ENCODE measurements at places on chromosomes 4 and X.

GRCh38 chr4:56698329-56698728 is 17.2 kb upstream of the HOPX start:
- DNase-seq: no peak

DNA sequence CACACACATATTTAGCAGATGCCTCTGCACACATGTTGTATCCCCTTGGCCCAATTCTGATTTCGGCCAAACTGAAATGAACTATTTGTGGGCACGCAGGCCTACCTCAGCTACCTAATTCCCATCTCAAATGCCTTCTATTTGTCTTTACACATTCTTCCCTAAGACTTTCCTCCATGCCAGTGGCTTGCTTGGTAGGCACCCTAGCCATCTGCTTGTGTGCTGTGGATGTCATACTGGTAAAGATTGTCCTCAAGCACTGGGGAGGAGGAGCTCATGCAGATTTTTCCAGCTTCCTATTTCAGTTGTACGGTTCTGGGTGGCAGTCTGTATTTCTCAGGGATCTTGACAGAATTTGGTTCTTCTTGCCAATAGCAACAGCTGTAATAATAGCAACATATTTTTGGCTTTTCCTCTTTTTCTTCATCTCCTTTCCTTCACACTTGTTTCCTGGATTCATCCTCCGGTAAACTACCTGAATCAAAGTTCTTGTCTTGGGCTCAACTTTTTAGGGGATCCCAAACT is 514.3 kb downstream of the ADGRL3 start:
- no peak for DNase-seq

DNA sequence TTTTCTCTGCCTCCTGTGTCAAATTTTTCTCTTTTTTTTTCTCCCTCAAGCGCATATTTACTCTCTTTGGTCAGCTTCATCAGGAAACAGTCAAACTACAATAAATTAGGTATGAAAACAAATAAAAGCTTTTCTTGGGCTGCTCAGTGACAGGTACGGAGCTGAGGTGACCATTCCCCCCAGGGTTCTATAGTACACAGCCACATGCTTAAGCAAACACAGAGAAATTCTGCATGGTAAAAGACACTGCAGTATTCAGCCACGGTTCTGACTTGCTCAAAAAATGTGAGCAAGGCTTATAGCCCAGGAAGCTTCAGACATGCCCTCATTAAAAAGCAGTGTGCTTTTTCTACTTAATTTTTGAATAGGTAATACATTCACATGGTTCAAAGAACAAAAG is 138.5 kb downstream of the GRIA3 start:
- DNase-seq: no peak

DNA sequence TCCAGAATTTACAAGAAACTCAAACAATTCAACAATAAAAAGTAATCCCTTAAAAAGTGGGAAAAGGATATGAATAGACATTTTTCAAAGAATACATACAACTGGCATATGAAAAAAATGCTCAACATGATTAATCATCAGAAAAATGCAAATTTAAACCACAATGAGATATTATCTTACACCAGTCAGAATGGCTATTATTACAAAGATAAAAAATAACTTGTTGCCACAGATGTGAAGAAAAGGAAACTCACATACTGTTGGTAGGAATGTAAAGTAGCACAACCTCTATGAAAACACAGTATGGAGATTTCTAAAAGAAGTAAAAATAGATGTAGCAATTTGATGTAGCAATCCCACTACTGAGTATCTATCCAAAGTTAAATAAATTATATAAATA is 65.1 kb upstream of the DIAPH2 start:
- no peak for DNase-seq

DNA sequence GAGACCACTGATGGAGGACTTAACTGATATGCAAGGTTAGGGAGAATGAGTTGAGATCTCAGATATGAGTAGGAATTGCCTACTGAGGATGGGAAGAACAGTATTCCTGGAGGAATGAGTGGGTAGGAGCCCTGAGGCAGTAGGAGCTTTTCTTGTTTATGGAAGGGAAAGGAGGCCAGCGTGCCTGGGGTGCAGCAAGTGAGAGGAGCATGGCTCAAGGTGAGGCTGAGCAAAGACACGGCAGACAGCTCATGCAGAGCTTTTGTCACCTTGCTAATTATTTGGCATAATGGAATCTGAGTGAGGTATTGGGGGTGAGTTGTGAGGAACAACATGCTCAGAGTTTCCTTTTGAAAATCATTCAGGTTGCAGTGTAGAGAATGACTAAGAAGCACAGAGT is 65.3 kb upstream of the IBSP start:
- no peak for DNase-seq

GRCh38 chr4:30718021-30718542 is 2.1 kb upstream of the PCDH7 start:
- peak; percentile 19 for DNase-seq

GRCh38 chrX:67384403-67384802 is 159.4 kb upstream of the AR start:
- no peak for DNase-seq

DNA sequence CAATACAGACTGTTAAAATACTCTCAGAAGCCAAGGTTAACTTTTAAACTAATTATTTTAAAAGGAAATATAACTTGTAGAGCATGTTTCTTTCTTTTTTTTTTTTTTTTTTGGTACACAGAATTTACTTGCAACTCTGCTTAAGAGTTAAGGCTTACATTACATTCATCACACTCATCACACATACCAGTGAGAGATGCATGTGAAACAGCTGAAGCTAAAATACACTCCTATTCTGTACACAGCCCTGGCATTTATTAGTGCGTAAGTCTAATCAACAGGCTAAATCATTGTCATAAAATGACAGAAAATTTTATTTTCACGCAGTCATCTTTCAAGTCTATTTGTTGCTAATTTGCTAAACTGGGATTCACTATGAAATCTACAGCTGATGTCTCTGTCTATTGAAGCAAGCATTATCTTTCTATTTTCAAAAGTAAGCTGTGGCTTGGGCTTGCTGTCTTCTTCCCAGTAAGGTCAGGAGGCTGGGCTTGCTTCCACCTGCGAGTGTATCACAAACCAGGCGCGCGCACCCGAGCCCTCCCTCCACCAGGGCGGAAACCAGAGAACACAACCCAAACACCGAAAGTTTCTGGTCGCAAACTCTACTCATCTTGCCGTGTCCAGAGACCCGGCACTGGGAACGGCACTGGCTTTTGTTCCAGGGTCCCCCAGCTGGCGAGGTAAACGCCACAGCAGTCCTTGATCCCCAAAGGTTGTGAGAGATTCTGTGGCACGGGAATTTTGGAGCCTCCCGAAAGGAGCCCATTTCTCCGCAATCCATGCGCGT is 3.9 kb downstream of the MAML3 start:
- peak; percentile 85 for DNase-seq

GRCh38 chr4:25101836-25102235 is 58.4 kb downstream of the SEPSECS start:
- no peak for DNase-seq

DNA sequence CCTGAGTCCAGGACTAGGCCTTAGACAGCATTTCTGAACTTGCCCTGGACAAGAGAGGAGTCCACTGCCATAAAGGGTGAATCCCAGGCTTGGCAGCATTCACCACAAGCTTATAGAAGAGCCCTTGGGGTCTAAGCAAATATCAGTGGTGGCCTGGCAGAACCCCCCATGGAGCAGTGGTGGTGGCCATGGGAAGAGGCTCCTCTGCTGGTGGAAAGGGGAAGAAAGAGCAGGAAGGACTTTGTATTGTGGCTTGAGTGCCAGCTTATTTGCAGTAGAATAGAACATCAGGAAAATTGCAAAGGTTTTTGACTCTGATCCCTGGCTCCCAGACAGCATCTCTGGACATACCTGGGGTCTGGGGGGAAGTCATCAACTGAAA is 58.1 kb upstream of the STARD8 start:
- DNase-seq: no peak

- no peak for DNase-seq
Observed at GRCh38 chr4:141121768-141122454, 11.4 kb downstream of the RNF150 start.

DNA sequence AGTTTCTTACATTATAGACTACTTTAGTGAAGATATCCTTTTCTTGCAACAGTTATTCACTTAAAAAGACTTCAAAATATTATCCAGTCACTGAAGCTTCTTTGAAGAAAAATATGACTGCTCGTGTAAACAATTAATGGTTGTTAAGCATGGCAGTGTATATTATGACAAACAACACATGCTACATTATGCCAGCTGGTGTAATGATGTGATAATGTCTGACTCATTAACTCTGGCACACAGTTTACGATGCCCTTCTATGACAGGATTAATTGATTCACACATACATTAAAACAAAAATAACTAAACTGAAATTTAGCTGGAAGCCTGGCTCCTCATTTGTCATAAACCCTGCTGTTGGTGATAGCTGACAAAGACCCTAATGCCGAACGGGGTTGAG is 22.4 kb downstream of the GK2 start:
- DNase-seq: no peak

GRCh38 chrX:5220421-5220820 is 1008.2 kb downstream of the NLGN4X start:
- no peak for DNase-seq

GRCh38 chr4:176134670-176135069 is 60.7 kb downstream of the SPATA4 start:
- no peak for DNase-seq

DNA sequence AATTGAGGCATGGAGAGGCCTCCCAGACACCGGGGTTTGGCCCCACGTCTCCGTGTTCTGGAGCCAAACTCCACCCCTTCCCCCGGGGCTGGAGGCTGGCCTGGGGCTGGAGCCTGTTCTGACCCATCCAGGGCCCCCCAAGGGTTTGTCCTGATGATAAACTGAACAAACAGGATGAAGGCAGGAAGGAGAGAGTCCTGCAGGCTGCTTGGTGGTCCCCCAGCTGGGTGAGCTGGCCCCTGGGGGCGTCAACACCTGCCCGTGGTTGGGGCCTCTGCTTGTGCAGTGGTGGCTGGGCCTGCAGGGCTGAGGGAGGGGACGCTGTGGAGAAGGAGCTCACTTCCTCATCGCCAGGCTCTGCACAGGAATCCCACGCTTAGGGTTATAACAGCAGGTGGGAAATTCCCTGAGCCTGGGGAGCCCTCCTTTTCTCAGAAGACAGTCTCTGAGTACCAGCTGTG is 2.3 kb downstream of the SH3TC1 start:
- DNase-seq: peak; percentile 42

DNA sequence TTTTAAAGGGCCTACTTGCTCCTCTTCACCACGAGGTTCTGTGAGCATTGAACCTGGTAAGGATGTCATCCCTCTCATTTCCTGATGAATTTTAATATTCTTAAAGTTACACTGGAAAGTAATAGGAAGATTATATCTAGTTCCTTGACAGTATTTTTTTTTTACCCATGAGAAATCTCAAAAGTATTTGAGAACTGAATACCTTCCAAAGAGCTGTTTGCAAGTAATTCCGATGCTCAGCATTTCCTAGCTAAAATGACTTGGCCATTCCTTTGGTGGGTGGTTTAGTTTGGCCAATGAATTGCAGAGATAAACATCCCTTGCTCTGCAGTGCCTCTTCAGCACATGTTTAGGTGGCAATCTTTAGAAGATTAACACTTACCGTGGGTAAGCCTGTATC is 110.2 kb upstream of the WDR1 start:
- no peak for DNase-seq

DNA sequence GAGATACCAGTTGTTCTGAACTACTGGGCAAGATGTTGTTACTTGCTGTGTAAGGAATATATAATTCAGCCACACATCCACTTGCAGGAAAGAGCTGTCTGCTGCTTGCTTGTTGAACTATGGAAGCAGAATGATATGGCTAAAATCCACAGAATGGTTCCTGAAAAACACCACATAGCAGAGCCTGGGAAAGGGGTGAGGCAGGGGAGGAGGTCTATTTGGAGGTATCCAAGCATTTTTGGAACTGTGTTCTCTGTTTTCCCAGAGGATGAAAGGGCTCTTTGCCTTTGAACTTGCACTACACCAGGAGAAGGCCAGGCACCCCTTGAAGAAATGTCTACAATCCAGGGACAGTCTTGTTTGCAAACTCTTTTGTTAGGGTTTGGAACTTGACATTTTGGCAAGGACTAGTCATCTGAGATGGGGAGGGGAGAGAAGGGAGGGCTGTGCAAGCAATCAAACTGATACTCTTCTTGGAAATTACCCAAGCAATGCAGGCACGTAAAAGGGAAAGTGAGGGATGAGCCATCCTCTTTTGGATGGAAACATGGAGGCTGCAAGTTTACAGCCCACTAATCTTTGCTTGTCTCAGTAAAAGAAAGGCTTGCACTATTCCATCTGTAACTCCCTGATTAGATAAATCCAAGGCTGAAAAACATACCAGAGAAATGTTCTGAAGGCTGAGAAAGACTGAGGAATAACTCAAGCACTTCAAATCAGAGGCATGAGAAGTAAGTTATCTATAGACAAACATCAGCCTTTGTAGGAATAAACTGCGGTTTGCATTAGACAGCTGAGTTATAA is 141.0 kb downstream of the TSPAN5 start:
- DNase-seq: no peak

- DNase-seq: no peak
Observed at GRCh38 chr4:157143369-157143768, 67.4 kb downstream of the GLRB start.

DNA sequence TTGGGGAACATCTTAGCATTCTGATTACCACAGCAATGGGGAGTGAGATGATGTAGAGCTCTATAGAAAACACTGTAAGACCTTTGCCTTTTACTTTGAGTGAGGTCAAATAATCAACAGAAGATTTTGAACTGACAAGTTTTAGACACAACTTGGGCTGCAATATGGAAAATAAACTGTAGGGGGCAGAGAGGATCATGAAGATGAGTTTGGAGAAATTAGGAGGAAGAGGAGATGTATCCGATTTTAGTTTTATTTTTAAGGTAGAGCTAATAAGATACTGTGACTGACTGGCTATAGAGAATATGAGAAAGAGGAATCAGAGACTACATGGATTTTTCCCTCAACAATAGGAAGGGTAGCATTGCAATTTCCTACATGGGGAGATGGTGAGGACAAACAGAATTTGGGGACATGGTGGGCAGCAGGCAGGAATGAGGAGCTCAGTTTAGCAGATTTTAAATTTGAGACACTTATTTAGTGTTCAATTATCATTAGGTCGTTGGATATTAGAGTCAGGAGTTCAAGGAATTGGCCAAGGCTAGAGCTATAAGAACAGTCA is 563.1 kb downstream of the INPP4B start:
- no peak for DNase-seq

DNA sequence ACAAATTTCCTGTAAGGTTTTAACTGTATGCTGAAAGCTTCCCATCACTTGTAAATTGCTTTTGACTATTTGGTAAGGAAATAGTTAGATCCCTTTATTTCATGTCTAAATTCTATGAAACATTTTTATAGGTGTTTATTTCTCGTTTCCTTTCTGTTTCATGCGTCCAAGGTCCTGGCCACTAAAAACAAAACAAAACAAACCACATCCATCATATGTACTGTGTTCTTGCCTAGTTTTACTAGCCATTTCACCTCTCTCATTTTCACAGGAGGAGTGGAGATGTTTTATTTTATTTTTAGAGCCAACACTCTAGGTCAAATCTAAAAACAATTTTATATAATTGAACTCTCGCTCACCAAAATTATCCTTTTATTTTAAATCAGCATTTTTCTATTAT is 375.2 kb upstream of the CTSO start:
- no peak for DNase-seq

- DNase-seq: no peak
Observed at GRCh38 chrX:8861908-8862307, 60.7 kb upstream of the FAM9A start.

GRCh38 chrX:138939038-138939437 is 227.5 kb upstream of the FGF13 start:
- DNase-seq: no peak

- DNase-seq: no peak
Observed at GRCh38 chrX:101823236-101823635, 108.6 kb downstream of the ZMAT1 start.
